ENCODE measurements at places on chromosomes 12 and 14. TPM values are rescaled to one million over a fixed set of nuclear protein-coding genes. Genes with fewer than 3 reads are reported as not detected.

DNA sequence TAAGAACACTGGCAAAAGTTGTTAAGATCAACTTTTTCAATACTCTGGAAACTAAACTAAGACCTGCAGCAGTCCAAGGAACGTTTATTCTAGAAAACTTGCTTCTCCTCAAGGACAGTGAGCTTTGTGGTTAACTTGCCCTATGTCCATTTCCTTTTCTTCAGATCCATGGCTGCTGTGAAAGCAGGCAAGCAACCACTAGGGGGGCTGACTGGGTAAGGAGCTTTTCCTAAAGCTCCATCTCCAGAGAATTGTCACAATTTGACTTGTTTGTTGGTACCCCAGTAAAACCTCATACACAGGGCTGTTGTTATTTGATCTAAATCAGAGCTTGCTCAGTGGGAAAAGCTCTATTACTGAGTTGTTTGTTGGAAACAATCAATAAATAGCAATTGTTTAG, 10.1 kb upstream of the RPL10L start:
- DNase-seq: no peak

- DNase-seq: no peak
Measured at GRCh38 chr14:52079239-52079959, 10.5 kb upstream of the NID2 start.

The MTRFR gene
- 12.7 TPM for total RNA-seq

The NELL2 gene
- 6.6 TPM for total RNA-seq

- no peak for DNase-seq
Measured at GRCh38 chr12:104788840-104789271, 169.2 kb downstream of the SLC41A2 start.
